ENCODE measurements at places on chromosomes 12 and 14.

- no peak for DNase-seq
Observed at GRCh38 chr14:51357250-51357649, 117.2 kb downstream of the TMX1 start.

GRCh38 chr14:44798386-44799242, 163.1 kb downstream of the KLHL28 start:
- DNase-seq: no peak

GRCh38 chr14:55819610-55820304, 239.8 kb downstream of the KTN1 start:
- no peak for DNase-seq

GRCh38 chr14:57266065-57266464, 2.6 kb downstream of the EXOC5 start:
- no peak for DNase-seq

DNA sequence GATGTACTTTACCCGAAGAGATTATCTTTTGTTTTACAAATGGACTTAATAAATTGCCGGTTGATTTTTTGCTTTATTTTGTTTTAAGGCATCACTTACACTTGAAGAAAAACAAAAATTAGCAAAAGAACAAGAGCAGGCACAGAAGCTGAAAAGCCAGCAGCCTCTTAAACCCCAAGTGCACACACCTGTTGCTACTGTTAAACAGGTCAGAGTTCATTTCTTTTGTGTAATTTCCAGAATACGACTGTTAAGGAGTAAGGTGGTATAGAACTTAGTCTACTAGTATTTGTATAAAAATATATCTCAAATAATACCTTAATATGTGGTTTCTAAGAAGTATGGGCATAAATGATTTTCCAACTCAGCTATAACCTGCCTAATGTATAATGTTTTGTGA, 19.6 kb upstream of the SLC17A8 start:
- no peak for DNase-seq

DNA sequence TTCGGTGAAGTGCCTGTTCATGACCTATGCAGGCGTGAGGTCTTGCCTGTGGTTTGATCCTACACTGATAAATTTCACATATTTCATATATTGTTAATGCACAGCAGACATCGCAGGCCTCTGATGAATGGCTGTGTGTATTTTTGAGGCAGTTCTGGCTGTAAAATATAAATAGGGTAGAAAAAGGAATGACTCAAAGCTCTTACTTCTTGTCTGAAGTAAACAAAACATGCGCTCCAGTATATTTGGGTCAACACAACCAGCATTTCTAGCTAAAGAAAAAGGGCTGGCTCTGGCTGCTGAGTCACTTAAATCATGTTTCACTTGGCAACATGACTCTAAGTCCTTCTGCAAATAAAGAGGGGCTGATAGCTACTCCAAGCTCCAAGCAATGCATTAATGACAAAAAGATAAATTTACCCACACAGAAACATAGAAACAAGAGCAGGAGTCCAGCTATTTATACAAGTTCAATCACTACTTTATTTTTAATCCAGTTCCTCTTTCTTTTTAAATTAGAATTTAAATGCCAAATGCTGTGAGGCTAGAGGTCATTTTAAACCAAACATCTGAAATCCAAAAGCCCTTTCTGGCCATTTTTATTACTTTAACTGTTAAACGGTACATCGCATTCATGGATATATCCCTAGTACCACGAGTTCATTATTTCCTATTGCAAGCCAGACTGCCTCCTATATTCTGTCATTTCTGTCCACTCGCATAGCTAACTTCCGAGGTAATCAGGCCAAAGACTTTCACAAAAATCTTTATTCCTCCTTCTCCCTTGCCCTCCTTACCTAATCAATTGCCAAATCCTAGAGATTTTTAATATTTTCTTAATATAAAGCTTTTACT, 54.3 kb upstream of the TMCC3 start:
- DNase-seq: no peak

- DNase-seq: no peak
Observed at GRCh38 chr14:100372357-100373048, 49.4 kb downstream of the SLC25A47 start.

- no peak for DNase-seq
Observed at GRCh38 chr12:33602515-33602914, 162.9 kb upstream of the SYT10 start.

DNA sequence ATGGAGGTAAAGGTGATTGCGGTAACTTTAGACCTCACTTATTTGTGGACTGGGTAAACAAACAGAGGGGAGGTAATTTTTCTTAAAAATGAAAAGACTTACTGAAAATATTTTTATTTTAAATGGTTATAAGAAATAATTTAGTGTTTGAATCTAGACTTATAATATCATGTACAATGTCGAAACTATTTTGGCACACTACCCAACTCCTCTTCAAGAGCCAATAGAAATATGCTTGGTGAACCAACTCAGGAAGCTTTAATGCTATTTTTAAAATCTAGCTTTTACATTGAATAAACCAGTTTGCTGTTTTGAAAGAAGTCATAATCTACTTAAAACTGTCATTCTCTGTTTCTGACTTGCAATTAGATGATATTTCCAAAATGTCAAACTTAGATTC, 175.8 kb upstream of the NPAS3 start:
- no peak for DNase-seq

DNA sequence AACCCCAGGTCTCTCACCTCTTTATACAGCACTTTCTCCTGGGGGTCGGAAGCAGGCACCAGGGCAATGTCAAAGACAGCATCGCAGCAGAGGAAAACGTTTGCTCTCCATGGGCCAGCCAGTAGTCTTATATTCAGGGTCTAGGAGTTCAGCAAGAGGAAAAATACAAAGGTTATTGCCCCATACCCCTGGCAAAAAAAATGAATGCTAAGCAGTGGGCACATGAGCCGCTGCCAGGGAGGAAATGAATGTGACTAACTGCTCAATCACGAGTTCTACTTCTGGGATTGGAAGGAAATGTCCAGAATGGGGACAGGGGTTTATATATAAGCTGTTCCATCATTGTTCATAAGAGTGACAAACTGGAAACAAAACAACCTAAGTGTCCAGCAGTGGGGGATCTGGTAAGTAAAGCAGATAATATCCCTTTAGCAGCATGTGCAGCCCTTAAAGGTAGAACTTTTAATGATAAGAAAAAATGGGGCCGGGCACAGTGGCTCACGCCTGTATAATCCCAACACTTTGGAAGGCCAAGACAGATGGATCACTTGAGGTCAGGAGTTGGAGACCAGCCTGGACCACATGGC, 53.8 kb downstream of the PHETA1 start:
- DNase-seq: no peak

DNA sequence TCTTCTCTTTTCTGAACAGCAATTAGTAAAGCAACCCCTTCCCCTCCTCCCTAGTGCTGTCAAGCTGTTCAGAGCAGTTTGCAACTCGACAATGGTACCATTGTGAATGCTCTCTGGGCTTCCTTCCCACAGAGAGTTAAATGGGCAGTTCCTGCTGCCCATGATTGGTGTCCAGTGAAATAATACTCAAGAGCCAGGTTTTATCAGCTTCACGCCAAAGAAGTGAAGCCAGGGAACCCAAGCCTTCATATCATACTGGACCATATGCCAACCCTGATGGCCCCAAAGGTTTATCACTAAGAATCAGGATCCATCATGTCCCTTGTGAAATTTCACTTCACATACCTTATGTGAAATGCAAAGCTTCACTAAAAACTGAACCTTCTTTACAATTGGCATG, 24.7 kb downstream of the INSM2 start:
- no peak for DNase-seq

DNA sequence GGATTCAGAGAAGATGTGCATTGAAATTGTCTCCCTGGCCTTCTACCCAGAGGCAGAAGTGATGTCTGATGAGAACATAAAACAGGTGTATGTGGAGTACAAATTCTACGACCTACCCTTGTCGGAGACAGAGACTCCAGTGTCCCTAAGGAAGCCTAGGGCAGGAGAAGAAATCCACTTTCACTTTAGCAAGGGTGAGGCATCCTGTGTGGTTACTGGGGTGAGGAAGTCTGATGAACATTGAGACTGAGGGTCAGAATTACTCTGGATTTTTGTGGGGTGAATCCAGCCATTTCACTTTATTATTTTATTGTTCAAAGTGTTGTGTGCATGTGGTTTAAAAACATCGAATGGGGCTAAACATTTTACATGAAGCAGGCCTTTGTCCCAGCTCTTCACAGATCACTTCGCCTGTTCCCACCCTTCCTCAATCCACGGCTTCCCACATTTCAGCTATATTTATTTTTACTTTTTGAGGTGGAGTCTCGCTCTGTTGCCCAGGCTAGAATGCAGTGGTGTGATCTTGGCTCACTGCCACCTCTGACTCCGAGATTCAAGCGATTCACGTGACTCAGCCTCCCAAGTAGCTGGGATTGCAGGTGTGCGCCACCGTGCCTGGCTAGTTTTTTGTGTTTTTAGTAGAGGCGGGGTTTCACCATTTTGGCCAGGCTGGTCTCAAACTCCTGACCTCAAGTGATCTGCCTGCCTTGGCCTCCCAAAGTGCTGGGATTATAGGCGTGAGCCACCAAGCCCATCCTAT, 40.6 kb downstream of the SUPT16H start:
- no peak for DNase-seq

GRCh38 chr14:96217376-96217913, 12.8 kb downstream of the BDKRB2 start:
- DNase-seq: no peak
